ENCODE measurements at places on chromosomes 12 and 14.

DNA sequence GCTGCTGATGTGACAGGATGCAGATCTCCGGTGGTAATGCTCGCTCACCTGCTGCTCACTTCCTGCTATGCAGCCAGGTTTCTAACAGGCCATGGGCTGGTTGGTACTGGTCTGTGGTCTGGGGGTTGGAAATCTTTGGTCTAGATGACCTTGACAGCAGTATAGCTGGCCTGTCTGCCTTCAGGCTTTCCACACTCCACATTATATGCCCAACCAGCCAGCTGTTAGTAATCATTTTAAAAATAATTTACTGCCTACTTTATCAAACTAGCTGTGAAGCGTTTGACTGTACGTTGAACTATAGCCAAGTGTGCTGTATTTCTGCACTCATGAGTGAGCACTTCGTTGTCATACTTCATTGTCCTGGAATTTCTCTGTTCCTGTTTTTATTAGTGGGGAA lies 424.0 kb upstream of the GARIN6 start:
- no peak for DNase-seq

- DNase-seq, result no peak
These were observed 335.0 kb downstream of the BCL11B start for GRCh38 chr14:98937021-98937420.

DNA sequence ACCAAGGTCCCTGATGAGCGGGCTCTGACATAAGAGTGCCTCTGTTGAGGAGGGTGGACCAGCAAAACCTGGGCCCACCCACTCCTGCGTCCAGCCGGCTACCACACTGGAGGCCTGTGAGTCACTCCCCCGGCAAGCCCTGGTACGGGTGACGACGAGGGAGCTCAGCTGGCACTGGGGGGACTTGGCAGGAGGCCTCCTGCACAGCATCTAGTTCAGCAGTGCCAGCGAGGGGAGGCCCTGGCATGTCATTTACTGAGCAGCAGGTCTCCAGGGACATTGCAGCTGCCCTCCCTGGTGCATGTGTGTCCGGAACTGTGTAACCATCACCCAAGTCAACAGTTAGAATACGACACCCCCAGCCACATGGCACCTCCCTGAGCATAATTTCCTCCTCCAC lies 24.4 kb downstream of the CD9 start:
- DNase-seq, result no peak

DNA sequence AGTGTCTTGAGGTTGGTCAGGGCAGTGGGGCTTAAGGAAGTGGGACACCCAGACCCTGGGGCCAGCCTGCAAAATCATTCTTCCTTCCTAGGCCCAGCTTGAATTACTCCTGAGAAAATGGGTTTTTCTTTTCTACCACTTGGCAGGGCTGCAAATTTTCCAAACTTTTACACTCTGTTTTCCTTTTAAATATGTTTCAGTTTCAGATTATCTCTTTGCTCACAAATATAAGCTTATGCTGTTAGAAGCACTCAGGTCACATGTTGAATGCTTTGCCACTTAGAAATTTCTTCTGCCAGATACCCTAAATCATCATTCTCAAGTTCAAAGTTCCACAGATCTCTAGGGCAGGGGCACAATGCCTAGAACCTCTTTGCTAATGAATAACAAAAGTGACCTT lies 2.9 kb upstream of the LGR5 start:
- DNase-seq, result no peak

DNA sequence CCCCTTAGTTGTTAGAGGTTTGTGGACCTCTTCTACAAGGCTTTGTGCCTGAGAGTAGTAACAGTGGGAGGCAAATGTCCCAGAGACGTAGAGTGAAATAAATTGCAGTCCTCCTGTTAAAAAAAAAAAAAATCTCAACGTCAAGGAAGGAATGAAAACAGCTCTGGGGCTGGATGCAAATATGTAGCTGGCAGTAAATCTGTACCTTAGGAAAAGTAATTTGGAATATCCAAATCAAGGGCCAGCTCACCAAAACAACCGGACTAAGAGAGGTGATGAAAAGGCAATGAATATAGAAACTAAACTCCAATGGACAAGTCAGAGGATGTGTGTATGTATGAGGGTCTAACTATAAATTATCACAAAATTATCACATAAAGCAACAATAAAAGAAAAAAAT lies 27.0 kb downstream of the SINHCAF start:
- DNase-seq, result no peak

GRCh38 chr14:88044776-88045446 lies 40.0 kb downstream of the GPR65 start:
- DNase-seq, result no peak

GRCh38 chr14:31280132-31280870 lies 72.7 kb upstream of the HECTD1 start:
- no peak for DNase-seq

- DNase-seq, result no peak
These were observed 55.4 kb downstream of the TMEM121 start for GRCh38 chr14:105581551-105582341.

- no peak for DNase-seq
These were observed 217.6 kb downstream of the TMTC2 start for GRCh38 chr12:82904219-82904790.

DNA sequence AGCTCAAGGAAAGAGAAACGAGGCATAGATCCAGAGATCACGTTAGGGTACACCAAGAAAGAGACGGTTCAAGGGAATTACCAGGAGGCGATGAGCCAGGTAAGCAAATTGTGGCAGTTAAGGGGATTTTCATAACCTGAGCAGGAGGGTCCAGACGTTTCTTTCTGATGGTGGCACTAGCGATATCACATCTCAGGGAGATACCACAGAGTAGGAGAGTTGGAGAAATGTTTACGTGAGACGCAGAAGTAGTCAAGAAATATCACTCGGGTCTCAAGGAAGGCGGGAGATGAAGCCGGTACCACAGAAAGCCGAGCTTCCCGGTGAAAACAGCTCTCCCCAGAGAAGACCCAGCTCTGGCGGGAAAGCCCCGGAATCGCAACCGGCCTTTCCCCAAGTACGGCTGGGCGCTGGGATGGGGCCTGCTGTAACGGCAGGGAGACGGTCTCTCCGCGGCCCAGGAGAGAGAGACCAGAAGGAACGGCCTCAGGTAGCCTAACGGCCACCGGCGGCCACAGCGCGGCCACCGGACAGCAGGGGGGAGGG lies 485 bp downstream of the SENP1 start:
- DNase-seq, result peak; percentile 38

GRCh38 chr12:42617622-42618021 lies 28.1 kb upstream of the PRICKLE1 start:
- DNase-seq, result no peak

- no peak for DNase-seq
These were observed 1600.5 kb upstream of the SEL1L start for GRCh38 chr14:83133981-83134645.

DNA sequence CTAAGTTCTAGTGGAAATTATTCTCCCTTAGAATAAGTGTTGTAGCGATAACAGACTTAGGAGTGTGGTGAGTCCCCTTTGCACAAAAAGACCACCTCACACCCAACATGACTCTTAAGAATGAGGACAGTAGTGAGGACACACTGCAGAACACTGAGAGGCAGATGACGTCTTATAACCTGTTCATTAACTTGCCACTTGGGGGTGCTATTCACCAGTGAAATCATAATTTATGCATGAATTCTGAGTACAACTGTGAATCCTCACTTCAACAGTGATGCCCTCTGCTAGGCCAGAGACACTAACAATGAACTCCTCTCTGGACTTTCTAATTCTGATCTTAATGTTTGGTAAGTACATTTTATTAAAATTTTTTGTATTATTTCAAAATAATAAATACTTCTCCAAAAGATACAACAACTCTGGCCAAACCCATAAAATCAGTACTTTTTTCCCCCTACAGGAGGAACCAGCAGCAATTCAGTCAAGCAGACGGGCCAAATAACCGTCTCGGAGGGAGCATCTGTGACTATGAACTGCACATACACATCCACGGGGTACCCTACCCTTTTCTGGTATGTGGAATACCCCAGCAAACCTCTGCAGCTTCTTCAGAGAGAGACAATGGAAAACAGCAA lies 274.7 kb downstream of the DAD1 start:
- DNase-seq, result peak; percentile 33

GRCh38 chr12:84077679-84078078 lies 834.9 kb downstream of the SLC6A15 start:
- DNase-seq, result no peak

DNA sequence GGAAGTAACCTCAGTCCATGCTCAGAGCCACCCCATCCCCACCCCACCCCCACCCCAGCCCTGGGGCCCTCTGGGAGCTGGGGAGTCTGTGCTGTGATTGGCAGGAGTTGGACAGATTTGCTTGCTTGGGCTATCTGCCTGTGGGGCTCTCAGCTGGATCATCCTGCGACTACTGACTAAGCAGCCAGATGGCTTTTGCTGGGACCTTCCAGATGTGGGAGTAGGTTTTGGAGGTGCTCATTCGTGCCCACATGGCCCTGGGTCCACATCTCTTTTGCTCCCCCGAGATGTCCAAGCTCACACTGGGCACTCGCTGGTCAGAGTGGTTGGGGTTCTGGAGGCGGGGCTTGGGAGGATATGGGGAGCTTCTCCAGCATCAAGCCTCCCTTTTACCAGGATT lies 138.9 kb downstream of the TSPAN9 start:
- no peak for DNase-seq

DNA sequence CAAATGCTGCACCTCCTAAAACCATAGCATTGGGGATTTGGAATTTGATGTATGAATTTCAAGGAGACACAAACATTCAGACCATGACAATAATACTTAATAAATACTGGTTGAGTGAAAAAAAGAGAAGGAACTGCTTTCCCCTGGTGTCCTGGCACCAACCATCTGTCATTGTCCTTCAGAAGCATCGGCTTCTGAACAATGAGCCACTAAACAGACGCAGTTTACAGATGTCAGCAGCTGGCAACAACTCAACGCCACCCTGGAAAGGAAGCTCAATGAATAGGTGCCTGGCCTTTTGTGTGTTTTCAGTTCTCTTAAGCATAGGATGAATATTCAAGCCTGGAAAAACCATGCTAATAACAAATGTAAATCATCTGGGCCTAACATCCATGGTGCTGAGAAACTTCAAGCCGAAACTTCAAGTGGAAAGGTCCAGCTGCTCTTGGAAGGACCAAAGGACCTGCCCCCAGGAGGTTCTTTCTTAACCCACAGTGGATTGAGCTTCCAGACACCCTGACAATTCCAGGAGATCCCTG lies 101.3 kb downstream of the WIF1 start:
- no peak for DNase-seq

- DNase-seq, result no peak
These were observed 1.3 kb upstream of the NCOR2 start for GRCh38 chr12:124568431-124569374.

- DNase-seq, result no peak
These were observed 55.0 kb downstream of the TMX1 start for GRCh38 chr14:51294951-51295525.

GRCh38 chr14:40199101-40199500 lies 766.9 kb upstream of the FBXO33 start:
- no peak for DNase-seq

- no peak for DNase-seq
These were observed 615 bp upstream of the ASB8 start for GRCh38 chr12:48157889-48158370.
